ENCODE measurements at places on chromosomes 11 and 22.

DNA sequence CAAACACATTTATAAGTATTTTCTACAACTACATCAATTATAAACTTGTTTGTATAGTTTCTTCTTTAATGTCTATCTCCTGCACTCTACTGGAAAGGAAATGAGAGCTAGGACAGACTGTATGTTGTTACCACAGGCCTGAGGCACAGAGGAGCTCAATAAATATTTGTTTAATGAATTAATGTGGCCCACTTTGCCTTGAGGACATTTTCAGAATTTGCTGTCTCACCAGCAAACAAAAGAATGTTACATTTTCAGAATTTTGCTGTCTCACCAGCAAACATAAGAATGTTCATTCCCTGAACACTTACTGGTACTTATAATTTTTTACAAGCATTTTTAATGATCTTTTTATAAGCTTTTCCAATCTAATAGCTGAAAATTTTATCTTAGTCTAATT is 41.9 kb upstream of the WNT7B start:
- ATAC-seq = no peak

GRCh38 chr11:34280945-34281872 is 76.6 kb downstream of the ABTB2 start:
- ATAC-seq = no peak

DNA sequence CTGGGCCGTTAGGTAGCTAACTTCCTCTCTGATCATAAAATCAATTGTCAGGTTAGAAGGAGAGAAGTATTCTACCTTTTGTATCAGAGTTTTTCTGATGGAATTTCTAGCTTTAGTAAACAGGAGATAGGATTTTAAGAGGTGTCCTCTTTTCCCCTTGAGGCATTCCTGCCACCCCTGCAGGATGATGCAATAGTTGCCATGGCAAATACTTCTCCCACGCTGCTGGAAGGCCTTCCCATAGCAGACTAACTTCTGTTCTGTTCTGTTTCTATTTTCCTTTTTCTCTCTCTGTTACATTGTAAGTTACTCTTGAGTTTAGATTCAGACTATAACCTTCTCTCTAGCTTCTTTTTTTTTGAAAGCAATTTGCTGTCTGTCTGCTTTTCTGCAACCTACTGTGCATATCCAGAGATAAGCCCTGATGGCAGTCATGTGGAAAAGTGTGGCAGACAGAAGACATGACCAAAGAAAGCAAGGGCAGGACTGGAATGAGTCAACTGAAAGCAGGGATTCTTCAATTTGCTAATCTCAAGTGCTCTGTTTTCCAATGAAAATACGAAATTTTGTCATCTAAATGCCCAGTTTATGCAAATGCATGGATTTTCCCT is 679.1 kb downstream of the DLG2 start:
- ATAC-seq = no peak

DNA sequence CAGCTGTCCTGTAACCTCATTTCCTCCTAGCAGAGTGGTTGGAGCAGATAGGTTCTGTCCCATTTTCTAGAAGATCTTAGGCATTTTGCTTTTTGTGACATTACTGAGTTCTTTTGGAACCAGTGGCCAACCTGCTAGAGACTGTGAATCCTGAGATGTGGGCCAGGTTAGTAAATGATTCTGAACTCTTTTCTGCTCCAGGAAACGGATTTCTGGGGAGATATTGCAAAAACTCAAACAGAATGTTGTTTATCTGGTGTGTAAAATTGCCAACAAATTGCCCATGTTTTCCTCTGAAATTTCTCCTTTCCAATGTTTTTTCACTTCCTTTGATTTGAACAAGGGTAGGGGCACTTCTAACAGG is 32.7 kb downstream of the SLC6A5 start:
- ATAC-seq = no peak

DNA sequence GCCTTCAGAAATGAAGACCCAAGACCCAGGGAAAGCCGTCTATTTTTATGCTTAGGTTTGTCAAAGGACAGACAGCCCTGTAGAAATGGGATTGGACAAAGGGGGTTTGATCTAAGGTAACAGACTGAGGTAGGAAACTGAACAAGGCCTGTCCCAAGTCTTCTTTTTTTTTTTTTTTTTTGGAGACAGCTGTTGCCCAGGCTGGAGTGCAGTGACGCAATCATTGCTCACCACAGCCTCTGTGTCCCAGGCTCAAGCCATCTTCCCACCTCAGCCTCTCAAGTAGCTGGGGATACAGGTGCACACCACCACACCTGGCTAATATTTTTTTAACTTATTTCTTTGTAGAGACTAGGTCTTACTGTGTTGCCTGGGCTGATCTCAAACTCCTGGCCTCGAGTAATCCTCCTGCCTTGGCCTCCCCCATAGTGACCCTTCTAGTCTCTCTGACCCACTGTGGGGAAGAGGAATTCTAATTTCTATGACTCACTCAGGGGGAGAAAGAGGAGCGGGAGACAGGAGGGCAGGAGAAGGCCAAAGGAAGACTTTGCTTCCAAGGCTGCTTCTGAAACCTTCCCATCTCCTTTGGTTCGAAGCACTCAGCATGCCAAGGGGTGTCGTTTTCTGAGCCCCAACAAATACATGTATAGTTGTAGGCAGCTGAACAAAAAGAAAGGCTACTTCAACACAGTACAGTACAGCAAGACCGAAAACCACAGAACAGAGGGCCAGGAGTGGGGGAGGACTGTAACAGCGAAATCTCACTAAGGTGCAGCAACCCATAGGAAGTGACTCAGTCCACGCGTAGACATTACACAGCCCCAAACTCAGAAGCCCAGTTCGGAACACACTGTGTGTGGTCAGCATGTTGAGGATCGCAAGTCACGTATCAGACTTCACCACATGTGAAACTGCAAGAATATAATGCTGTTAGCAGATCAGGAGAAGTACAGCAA is 872 bp downstream of the TMA7B start:
- peak; percentile 87 for ATAC-seq

GRCh38 chr22:49301398-49302149 is 526.1 kb downstream of the BRD1 start:
- no peak for ATAC-seq

DNA sequence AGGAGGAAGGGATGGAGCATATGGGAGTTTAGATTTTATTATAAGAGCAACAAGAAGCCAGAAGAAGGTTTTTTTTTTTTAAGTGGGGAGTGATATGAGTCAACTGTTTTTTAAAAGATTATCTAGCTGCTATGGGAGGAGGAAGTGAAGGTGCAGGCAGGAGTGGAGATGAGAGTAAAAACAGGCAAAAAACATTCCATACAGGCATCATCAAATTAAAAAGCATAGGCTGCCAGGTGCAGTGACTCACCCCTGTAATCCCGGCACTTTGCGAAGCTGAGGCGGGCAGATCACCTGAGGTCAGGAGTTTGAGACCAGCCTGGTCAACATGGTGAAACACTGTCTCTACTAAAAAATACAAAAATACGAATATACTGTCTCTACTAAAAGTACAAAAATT is 368.4 kb upstream of the MTNR1B start:
- no peak for ATAC-seq

- ATAC-seq = no peak
These were observed 60.5 kb downstream of the APIP start for GRCh38 chr11:34855754-34856095.

DNA sequence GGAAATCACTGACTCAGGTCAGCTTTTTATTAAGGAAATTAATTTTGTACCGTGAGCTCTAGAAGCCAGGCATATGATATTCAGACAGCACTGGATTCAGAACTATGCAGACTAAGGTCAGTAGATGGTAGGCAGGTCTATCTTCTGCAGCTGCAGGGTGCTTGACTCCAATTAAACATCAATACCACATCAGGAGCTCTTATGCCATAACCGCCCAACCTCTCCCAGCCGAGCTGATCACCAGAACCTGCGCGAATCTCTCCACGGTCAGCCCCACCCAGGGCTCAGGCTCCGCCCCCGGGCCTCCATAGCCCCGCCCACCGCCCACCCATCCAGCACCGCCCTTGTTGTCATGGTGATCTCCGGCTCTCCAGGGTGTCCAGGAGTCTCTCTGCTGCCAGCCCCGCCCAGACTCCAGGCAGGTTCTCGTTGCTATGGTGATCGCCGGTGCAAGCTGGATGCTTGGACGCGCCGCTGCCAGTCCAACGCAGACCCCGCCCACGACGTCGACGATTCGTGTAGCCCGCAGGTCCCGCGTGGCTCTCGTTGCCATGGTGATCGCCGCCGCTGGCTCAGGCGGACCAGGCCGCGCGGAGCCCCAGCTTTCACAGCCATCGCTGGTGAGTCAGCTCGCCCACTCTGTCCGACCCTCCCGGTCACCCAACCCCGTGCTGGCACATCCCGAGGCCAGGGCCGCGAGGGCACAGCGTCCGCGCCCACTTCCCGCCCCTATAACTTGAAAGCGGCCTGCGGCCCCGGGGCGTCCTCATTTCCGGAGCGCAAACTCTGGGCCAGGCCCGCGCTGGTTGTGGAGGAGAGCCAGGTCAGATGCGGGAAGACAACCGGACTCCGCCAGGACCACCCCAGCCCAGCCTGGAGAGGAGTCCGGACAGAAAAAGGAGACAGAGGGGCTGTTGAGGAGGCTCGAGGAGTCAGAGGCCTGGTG is at the start of gene RAB36:
Gene RAB36 (plus strand): TSS at position 546 of the 946 bp plus-strand sequence. CDS start 1,140 bp downstream, outside the sequence.
- peak; percentile 77 for ATAC-seq

DNA sequence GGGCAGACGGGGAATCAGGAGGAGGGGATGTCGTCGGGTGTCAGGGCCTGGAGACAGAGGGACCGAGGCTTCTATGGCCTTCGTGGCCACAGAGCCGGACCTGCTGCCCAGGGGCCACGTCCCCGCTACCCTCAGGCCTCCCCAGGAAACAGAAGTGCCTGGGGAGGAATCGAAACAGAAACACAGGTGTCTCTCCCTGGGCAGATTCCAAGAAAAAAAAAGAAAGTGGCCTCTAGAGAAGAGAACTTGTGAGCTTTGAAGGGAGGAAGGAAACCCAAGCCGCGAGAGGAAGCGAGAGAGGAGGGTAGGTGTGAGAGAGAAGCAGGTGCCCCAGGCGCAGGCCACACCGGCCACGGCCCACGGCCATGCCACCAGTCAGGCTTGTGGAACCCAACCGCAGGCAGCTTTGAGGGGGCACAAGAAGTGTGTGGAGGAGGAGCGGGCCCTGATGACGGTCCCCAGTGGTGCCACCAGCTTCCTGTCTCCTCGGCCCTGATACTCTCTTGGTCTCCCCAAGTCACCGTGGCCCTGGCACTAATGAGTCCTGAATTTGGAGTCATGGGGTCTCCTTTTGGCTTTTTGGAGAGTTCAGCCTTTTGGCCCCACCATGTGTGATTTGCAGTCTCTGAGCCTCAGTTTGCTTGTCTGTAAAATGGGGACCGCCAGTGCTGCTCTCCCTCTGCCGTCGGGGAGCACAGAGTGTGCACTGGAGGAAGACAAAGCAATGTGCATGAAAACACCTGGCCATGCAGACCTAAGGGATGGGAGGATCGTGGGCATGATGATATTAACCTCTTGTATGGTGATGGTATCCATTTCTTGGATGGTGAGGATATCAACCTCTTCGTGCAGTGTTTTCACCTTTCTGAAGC is 25.2 kb downstream of the LIF start:
- ATAC-seq = peak; percentile 79

DNA sequence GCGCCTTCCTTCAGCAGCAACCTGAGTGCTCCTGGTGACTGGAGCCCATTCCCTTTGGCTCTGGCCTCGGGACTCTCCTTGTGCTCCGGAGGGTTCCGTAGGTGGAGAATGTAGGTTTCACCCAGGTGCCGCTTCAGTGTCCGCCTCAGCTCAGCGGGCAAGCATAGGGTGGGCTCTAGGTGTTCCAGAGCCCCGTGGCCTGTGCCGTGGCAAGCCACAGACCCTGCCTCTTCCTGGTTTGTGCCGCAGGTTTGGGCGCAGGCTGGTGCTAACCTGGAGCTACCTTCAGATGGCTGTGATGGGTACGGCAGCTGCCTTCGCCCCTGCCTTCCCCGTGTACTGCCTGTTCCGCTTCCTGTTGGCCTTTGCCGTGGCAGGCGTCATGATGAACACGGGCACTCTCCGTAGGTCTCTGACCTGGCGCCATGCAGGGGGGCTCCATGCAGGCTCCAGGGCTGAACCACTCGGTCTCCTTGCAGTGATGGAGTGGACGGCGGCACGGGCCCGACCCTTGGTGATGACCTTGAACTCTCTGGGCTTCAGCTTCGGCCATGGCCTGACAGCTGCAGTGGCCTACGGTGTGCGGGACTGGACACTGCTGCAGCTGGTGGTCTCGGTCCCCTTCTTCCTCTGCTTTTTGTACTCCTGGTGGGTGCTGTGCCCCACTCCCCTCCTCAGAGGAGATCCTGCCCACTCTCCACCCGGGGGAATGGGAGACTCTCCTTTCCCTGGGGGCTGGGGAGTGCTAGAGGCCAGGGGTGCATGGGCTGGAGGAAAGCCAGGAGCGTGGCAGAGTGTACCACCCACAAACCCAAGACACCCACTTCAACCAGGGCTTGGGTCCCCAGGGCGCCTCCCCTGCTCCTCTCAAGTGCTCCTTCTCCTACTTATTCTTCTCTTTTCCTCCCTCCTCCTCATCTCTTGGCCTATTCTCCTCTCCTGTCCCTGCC is 2.4 kb downstream of the SLC22A12 start:
- no peak for ATAC-seq

DNA sequence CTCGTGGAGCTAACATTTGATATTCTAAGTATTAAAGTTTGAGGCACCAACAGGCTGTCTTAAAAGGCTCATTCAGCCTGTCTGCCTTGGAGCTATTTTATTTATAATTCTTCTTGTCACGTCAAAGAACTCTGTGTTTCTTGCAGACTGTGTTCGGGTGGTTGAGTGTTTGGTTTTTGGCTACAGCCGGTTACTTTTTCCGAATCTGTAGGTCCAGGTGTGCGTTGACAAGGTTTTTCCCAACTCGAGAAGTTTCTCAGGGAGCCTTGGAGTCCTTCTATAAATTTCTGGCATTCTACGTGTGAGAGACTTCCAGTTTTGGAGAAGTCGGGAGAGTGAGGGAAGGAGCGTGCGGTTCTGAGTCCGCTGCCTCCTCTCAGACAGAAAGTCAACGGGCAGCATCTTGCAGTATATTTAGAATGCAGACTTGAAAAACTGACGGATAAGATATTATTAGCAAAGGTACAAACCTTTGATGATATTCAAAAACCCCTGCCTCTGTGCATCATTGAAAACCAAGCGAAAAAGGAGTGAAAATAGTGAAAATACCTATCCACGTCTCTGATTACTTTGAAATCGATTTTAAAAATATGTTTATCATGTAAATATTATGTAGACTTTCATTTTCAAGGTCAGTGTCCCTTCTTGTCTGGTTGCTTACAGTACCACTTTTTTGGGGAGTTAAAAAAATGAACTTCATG is 85.2 kb upstream of the PPARA start:
- ATAC-seq = no peak

GRCh38 chr22:37560608-37561211 is 430 bp downstream of the CDC42EP1 start:
- peak; percentile 37 for ATAC-seq

- ATAC-seq = no peak
These were observed 68.3 kb downstream of the BCR start for GRCh38 chr22:23248583-23248982.

- ATAC-seq = no peak
These were observed 50.8 kb upstream of the SLC36A4 start for GRCh38 chr11:93248602-93249001.

GRCh38 chr11:44857490-44858090 is 93.1 kb downstream of the TP53I11 start:
- no peak for ATAC-seq

DNA sequence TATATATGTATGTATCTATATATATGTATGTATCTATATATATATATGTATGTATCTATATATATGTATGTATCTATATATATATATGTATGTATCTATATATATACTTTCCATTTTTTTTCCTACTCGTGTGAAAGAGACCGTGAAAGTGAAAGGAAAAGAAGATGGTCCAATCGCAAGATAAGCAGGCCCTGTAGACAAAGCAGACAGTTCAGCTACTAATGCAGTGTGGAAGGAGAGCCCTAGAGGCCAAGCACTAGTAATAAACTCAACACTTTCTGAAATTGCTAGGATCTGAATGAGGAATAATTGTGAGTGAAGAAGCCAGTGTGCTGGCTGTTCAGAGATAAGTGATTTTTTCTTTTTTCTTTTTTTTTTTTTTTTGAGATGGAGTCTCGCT is 47.2 kb downstream of the MCHR1 start:
- ATAC-seq = peak; percentile 51
